Aorta (tissue), 5 donors: ENCODE measurements at places on chromosomes 12 and 14. TPM values are rescaled to one million over a fixed set of nuclear protein-coding genes. Genes with fewer than 3 reads are reported as not detected.

The FAM90A1 gene
- not detected for polyA plus RNA-seq

The DPY19L2 gene
- 1.5 TPM for polyA plus RNA-seq

The OR6C75 gene
- polyA plus RNA-seq: not detected

The ADGRD1 gene
- polyA plus RNA-seq: 2.1 TPM

The CCNB1IP1 gene
- 65.5 TPM for polyA plus RNA-seq

The TOMM20L gene
- not detected for polyA plus RNA-seq

The CMKLR1 gene
- polyA plus RNA-seq: 11.6 TPM

The C14orf93 gene
- polyA plus RNA-seq: 11.0 TPM

The UBC gene
- polyA plus RNA-seq: 1,550 TPM

The ACRBP gene
- polyA plus RNA-seq: 0.25 TPM

The MMAB gene
- 32.8 TPM for polyA plus RNA-seq

The CHST11 gene
- 4.2 TPM for polyA plus RNA-seq

The TMEM119 gene
- 0.26 TPM for polyA plus RNA-seq

The PTPRB gene
- polyA plus RNA-seq: 0.25 TPM

The KCNA5 gene
- 2.4 TPM for polyA plus RNA-seq

The SMOC1 gene
- 5.8 TPM for polyA plus RNA-seq

The ACOT6 gene
- not detected for polyA plus RNA-seq

The PRR4 gene
- 0.74 TPM for polyA plus RNA-seq

The TNFRSF1A gene
- polyA plus RNA-seq: 36.9 TPM

The SRRM4 gene
- polyA plus RNA-seq: 0.23 TPM

The GPR65 gene
- polyA plus RNA-seq: 0.28 TPM

The TXNDC16 gene
- polyA plus RNA-seq: 2.5 TPM
